ENCODE measurements at places on chromosomes 12 and 14. TPM values are rescaled to one million over a fixed set of nuclear protein-coding genes. Genes with fewer than 3 reads are reported as not detected.

ADAMTS20 gene
- total RNA-seq: not detected

GRCh38 chr12:47935184-47935583 lies 28.2 kb upstream of the TMEM106C start:
- DNase-seq: peak; percentile 60

DNA sequence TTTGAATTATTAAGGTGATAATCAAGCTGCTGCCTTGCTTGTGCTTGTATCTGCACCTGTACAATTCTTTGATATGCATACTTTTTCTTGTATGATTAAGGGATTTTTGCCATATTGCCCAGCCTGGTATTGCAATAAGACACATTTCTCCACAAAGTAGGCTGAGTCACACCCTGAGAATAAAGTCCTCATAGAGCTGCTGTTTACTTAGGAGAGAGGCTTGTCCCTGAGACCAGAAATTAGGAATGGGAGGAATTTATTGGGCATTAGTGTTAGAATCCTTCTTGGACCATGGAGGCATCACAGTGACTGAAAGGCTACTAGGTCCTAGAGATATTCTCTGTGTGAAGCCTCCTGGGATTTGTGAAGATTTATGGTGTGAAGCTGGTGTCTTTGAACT lies 506.8 kb upstream of the FBXO33 start:
- DNase-seq: no peak

GRCh38 chr14:58549105-58549757 lies 88.5 kb upstream of the DACT1 start:
- DNase-seq: no peak

PROX2 gene
- 0.06 TPM for total RNA-seq

GRCh38 chr14:21041676-21042433 lies at the start of gene RNASE7:
Gene RNASE7 (plus strand): TSS chr14:21042362. CDS start chr14:21042993, 631 bp downstream.
- peak; percentile 81 for DNase-seq

ARID2 gene
- total RNA-seq: 34.1 TPM

USP44 gene
- total RNA-seq: 2.9 TPM

SOAT2 gene
- 0.75 TPM for total RNA-seq

CLBA1 gene
- total RNA-seq: 17.3 TPM
